Activated T-cell treated with anti-CD3 and anti-CD28 coated beads, Interleukin-2, amount 50 U/mL, for 4 hours (primary cell): ENCODE measurements at places on chromosomes 2 and 18.

DNA sequence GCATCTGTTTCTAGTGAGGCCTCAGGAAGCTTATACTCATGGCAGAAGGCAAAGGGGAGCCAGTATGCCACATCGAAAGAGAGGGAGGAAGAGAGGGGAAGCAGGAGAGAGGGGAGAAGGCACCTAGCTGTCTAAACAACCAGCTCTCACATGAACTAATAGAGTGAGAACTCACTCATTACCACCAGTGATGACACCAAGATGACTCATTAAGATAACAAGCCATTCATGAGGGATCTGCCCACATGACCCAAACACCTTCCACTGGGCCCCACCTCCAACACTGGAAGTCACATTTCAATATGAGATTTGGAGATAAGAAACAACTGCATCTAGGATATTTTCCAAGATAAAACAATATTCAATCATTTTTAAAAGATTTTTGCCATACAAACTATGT is 753.9 kb upstream of the ZEB2 start:
- no peak for DNase-seq

- DNase-seq: no peak
These were observed 314.7 kb downstream of the METTL4 start for GRCh38 chr18:2256577-2256976.

- DNase-seq: no peak
These were observed 552.5 kb upstream of the CRIM1 start for GRCh38 chr2:35803126-35803525.

- peak; percentile 42 for DNase-seq
These were observed 8.7 kb downstream of the OTOF start for GRCh38 chr2:26469092-26469710.

DNA sequence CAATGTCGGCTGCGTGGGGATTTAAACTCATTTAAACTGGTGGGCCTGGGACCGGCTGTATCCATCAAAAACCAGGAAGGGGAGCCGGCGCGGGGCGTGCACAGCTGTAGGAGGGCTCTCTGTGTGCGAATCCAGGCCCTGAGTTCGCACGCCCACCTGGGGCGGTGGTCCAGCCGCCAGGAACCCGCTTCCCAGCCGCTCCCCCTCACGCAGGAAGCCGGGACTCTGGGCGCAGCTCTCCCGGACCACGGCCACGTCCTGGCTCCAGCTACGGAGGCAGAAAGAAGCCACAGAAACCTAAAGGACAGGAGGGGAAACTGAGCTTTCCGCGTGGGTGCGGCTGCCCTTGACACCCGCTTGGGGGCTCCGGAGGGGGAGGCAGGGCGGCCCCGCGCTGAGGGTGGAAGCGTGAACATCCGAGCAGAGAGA is 80.6 kb downstream of the GFPT1 start:
- no peak for DNase-seq

DNA sequence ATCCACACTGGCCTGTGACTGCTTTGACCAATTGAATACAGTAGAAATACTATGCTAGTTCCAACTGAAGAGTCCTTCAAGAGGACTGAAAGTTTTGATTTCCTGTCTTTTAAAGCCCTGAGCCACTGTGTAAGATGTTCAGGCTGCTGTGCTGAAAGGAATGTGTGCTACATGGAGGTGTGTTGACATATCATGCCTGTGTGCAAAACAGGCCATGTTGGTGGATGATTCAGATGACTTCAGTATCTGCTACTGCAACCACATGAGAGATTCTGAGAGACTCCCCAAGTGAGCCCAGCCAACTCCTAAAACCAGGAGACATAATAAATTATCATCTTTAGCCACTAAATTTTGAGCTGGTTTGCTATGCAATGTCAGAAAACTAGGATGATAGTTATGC is 662.9 kb downstream of the ZEB2 start:
- no peak for DNase-seq

DNA sequence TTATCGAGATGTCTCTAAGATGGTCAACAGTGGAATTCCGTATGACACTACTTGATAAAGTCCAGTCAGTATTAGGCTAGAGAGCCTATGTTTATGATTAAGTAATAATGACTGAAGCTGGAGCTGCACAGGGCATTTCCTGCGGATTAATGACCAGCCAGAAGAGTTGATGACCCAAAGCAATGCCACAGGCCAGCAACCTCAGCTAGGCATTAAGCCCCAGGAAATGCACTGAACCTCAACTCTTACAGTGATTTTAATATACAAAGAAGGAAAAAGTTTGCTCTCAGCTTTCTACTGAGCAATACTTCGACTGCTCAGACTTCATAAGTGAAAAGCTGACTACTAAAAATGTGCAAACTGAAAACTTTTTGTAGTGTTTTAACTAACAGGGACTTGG is 3.9 kb downstream of the KCTD1 start:
- no peak for DNase-seq

- DNase-seq: no peak
These were observed 82.0 kb downstream of the SMAD7 start for GRCh38 chr18:48868468-48869466.

GRCh38 chr18:48355276-48356115 is 53.7 kb downstream of the ZBTB7C start:
- no peak for DNase-seq

DNA sequence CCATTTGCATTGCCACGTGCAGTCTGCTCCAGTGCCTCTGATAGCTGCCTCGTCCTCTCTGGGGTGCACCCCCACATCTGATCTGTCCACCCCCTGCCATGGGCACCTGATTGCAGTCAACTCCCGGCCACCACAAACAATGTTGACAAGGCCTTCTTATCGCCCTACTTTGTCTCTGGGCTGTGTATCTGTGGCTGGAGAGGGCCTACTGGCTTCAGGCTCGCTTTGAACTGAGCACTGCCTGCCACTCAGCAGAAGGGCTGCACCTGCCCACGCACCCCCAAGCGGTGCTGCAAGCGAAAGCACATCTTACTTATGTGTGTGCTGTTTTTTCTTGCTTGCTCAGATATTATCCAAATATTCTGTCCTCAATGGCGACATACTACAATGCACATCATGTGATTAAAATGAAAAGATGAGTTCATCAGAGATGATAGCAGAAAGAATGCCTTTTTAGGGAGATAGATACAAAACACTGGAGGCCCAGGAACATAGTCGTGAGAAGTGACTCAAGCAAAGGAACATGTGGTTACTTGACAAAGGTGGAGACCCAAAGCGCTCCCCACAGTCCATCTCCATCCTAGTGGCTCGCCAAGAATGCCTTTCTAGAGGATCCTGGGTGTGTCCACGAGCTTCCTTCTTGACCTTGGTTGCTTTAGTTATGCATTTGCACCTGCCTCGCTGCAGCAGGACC is 28.8 kb downstream of the FBLN7 start:
- peak; percentile 32 for DNase-seq

- DNase-seq: no peak
These were observed 302.1 kb downstream of the LPIN1 start for GRCh38 chr2:12048550-12048949.

- no peak for DNase-seq
These were observed 18.0 kb upstream of the ST3GAL5 start for GRCh38 chr2:85906748-85907147.

- no peak for DNase-seq
These were observed 79.6 kb upstream of the SKOR2 start for GRCh38 chr18:47331026-47331425.

GRCh38 chr2:190462611-190463010 is 54.5 kb downstream of the MFSD6 start:
- DNase-seq: no peak

DNA sequence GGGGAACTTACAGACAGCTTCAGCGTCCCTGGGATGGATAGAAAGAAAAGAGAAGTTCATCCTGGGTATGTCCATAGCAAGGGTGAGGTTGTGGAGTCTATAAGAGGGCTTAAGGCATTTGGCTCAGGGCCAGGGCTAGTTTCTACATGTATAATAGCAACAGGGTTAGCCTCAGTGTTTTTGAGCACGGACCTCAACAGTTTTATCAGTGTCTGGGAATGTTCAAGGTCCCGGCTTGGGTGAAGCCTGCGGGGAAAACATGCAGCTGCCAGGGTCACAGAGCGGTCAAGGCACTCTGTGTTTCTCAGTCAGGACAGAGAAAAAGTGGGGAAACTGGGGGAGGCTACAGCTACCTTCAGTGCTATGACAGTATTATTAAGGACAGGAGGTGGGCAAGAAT is 427.7 kb upstream of the HS6ST1 start:
- no peak for DNase-seq

- DNase-seq: no peak
These were observed 427.5 kb downstream of the LRATD1 start for GRCh38 chr2:15059870-15060512.

DNA sequence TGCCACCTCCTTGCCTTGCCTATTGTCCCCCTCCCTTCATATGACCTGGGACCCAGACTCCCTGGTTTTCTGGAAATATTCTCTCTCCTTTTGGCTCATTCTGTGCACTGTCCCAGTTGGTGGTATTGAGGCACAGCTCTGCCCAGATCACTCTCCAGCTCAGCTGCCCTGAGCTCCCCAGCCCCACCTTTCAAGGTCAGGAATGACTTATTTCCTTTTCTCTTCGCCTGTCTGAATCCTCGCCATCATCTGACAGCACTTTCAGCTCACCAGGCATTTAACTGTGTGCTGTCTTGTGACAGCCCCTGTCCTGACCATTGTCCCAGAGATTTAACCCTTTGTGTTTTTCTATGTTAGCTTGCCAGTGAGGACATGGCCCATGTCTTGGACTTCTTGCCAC is 133.0 kb downstream of the MSH2 start:
- DNase-seq: no peak

DNA sequence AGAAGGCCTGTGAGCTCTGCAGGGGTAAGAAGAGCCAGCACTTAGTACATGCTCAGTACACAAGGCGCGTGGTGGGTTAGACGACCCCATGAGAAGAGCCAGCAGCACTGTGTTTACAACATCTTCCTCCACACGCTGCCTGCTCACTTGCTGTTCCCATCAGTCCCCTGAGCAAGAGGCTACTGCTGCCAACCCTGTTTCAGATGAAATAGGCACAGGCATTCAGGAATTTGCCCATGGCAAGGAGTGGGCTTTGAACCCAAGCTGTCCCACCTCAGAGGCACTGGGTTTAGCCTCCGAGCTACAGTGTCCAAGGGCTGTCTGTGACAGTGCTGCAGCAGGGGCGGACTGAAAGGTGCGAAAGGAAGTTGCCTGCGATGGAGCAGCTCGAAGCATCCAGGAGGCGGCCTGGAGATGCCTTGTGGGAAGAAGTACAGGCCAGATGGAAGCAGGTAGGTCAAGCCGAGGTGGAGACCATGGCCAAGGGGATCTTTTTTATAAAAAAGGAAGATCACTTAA is 121.5 kb upstream of the PXDN start:
- no peak for DNase-seq

DNA sequence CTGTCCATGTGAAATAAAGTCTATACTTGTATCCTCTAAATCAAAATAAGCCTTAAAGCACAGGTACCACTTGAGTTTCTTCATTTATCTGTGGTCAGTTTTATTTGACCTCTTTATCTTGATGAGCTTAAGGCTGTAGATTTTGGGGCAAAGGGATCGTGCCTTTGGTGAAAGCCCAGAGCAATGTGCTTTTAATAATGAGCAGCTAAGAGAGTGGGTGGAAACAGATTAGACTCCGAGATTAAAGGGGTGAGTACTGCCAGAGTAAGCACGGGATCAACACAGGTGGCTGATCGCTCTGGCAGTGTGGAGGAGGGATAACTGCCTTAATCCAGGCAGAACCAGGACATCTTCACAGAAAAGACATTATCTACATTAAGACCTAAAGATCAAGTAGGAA is 280.4 kb downstream of the TDRD15 start:
- DNase-seq: no peak
